ENCODE measurements at places on chromosomes 16 and 17. TPM values are rescaled to one million over a fixed set of nuclear protein-coding genes. Genes with fewer than 3 reads are reported as not detected.

The KCNJ16 gene
- 13.5 TPM for total RNA-seq

DNA sequence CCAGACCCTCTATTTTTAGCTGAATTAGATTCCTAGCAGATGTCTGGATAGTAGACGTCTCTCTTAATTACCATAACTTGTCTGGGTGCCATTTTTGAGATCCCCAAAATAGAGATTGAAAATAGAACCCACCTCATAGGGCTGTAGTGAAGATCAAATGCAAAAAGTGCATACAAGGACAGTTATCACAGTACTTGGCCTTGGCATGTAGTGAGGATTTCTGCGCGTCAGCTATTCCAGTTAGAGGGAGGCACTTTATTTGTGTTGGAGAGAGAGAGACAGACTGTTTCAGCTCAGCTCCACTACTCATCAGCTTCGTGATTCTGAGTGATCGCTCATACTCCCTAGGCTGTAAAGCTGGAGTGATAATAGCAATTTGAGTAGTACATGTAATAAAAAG is 59.6 kb upstream of the CDH13 start:
- DNase-seq = no peak

DNA sequence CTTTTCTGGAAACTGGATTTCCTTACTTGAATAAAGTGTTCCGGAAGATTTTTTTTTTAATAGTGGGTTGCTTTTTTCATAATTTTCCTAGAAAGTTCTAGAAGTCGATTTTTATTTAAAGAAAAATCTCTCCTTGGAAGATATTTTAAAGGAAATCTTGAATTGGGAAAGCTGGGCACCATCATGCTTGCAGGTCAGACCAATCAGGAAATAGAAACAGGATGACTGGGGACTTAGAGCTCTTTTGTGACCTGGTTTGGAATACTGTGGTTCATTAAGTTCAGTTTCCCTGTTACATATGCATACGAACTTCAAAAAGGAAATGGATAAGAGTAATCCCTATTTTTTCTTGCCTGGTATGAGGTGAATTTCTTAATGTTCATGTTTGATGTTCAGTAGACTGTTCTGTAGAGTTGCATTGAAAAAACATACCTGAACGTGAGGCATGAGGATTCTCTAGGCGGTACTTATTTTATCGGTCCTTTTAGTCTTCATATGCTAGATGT is 1.2 kb downstream of the NFATC3 start:
- DNase-seq = no peak

The KRTAP4-6 gene
- not detected for total RNA-seq

The HOXB1 gene
- 0.79 TPM for total RNA-seq

GRCh38 chr17:19249681-19250080 is 12.5 kb downstream of the EPN2 start:
- DNase-seq = no peak

GRCh38 chr17:70622368-70623260 is 453.3 kb downstream of the KCNJ2 start:
- DNase-seq = no peak

The OR3A3 gene
- not detected for total RNA-seq

GRCh38 chr17:66724581-66725341 is 110.2 kb upstream of the CACNG5 start:
- no peak for DNase-seq

DNA sequence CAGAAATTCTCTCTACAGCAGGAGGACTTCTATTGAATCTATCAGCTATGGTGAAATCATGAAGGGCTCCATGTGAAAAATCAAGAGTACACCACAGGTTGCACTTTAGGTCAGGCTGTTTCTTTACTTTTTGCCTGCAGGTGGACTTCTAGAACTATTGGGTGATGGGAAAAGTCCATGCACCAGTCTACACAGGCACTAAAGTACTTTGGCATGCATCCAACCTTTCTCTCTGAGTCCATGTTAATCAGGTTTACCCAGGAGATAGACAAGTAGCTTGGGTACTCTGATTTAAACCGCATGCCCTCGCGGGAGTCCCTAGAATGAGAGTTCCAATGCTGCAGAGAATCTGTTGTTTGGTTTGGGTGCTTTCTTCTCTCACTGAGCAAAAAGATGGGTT is 9.1 kb upstream of the ANKFN1 start:
- DNase-seq = no peak

DNA sequence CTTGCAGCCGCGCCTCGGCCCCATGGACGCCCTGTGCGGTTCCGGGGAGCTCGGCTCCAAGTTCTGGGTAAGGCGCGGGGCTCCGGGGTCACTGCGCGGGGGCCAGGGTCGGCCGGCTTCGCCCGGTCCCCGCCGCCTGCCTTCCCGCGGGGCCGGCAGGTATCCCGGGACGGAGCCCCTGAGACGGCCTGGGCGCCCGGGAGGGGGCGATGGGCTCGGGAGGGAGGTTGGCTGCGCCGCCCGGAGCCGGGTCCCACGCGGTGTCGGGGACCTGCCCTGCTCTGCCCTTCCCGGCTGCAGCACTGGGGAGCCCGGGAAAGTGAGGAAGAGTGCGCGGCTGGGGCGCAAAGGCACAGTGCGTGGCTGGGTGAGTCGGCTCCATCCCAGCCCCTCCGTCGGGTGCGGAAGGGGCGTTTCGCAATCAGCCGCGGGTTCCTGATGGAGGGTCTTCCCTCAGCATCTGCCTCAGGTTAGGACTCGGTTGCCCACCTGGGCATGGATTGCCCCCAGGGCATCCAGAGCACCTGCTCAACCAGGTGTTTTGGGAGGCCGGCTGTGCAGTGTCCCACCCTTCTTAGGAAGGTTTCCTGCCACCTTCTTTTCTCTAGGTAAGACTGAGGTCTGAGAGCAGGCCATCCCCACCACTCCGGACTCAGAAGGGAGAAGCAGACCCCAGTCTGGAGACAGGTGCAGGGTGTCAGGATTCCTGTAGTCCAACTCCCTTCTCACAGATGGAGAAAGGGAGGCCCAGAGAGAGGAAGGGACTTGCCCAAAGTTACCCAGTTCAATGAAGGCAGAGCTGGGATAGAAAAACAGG is 442 bp downstream of the ABCC3 start:
- DNase-seq = no peak

- DNase-seq = no peak
These were observed 83.3 kb upstream of the C16orf82 start for GRCh38 chr16:26983426-26983825.

The CASKIN1 gene
- 2.7 TPM for total RNA-seq

The TBC1D28 gene
- total RNA-seq = not detected

GRCh38 chr17:74729368-74729767 is 7.7 kb upstream of the RAB37 start:
- DNase-seq = no peak

DNA sequence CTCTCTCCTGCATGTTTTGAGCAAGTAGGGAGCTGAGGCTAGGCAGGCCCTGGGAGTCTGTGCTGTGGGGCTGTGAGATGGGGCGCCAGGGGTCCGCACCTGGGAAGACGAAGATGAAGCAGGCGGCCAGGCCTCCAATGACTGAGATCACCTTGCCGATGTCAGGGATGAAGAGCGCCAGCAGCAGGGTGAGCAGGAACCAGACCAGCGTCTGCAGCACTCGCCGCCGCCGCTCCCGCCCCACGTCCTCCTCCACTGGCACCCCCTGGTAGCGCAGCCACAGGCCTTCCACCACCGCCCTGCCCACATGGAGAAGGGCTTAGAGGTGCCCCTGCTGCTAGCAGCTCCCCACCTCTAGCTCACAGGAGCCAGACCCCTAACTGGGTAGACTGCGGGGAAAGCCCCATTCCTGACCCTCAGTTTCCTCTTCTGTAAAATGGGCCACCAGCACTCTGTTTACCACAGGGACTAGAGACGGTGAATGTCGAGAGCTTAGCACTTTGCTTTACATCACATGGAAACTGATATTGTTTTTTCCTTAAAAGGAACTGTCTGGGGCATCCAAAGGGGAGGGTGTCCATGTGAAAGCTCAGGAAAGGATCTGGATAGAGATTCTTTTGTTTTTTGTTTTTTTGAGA is 13.5 kb downstream of the SLC38A7 start:
- no peak for DNase-seq

GRCh38 chr17:32266389-32267301 is 1.0 kb downstream of the RHBDL3 start:
- no peak for DNase-seq

DNA sequence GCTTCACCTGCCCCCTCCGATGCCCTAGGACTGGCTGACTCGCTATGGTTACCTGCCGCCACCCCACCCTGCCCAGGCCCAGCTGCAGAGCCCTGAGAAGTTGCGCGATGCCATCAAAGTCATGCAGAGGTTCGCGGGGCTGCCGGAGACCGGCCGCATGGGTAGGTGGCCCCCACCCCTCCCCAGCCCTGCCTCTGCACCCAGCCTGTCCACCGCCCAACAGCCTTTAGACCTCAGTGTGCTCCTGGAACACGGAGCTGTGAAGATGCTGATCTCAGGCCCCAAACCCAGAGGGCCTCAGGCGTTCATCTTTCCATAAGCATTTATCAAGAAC is 993 bp downstream of the MMP25 start:
- no peak for DNase-seq

The TNRC6A gene
- total RNA-seq = 65.9 TPM

DNA sequence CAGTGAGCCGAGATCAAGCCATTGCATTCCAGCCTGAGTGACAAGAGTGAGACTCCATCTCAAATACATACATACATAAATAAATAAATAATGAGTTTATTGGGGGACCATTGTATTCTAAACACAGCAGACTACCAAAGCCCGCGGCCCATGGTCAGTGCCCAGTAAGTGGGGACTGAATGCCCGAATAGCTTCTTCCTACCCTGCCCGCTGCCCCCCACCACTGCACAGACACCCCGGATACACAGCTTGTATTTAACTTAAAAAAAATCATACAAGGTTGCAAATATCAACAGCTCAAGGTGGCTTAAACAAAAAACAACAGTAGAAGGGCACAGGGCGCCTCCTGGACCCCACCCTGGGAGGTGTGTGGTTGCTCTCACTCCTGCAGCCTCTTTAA is 22.6 kb upstream of the TLK2 start:
- DNase-seq = no peak

GRCh38 chr17:43789482-43789881 is 9.2 kb downstream of the CFAP97D1 start:
- no peak for DNase-seq
